Esophagus muscularis mucosa (tissue), 4 donors: ENCODE measurements at places on chromosomes 6 and 20. TPM values are rescaled to one million over a fixed set of nuclear protein-coding genes. Genes with fewer than 3 reads are reported as not detected.

DNA sequence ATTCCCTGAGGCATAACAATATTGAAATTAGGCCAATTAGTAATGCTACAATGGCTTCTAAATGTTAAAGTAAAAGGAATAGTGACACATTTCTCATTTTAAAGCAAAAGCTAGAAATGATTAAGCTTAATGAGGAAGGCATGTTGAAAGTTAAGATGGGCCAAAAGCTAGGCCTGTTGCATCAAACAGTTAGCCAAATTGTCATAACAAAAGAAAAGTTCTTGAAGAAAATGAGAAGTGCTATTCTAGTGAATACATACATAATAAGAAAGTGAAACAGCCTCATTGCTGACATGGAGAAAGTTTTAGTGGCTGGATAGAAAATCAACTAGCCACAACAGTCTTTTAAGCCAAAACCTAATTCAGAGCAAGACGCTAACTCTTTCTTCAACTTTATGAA lies 12.9 kb downstream of the OR2A4 start:
- no peak for DNase-seq

GRCh38 chr6:121076119-121076518 lies 258.2 kb downstream of the TBC1D32 start:
- DNase-seq = no peak

DNA sequence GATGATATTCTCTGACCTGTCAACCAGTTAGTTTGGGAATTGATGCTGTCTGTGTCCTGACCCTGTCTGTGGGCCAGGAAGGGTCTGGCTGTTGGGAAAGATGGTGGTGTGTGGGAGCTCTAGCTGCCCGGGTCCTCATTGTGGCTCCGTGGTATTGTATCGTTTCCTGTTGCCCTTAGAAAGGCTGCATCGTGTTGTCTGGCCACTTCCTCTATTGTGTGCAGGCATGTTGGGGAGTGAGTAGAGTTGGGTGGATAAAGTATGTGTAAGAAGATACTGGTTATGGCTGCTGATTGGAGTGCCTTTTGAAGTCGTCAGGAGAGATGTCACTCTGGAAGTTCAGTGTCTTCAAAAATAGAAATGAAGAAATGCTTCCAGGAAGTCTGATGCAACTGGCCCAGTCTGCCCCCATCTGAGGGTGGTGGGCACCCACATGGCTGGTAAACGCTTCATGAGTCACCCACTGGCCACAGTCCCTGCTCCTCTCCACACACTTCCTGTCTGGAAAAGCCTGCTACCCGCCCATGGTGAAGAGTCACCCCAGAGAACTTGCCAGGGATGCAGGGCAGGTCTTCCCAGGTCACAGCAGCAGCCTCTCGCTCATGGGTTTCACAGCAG lies 27.9 kb downstream of the PPARD start:
- DNase-seq = peak; percentile 92

DNA sequence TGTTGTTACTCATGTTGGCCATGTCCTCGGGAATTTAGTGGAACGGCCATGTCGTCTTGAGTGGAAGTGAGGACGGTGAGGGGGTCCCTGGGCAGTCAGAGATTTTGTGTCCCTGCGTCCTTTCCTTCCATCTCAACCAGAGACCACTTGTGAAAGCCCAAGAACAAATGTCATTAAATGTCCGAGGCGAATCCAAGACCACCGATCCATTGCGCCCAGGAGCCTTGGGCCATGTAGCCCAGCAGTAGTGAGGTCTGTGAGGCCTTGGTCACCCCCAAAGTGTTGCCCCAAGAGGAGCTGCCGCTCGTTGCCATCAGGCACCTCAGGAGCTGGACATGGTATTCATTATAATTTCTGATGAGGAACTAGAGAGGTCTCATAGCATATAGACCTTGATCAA lies 17.4 kb upstream of the MICB start:
- DNase-seq = peak; percentile 64

DNA sequence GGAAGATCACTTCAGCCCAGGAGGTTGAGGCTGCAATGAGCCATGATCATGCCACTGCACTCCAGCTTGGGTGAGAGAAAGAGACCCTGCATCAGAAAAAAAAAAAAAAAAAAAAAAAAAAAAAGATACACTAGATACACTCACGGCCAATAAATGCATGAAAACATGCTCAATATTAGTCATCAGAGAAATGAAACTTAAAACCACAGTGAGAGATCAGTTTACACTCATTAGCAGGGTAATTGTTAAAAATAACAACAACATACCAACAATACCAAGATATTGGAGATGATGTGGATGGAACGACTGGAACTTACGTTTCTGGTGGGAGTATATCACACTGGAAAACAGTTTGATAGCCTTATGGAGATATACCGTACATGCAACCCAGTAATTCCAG lies 29.9 kb downstream of the HS3ST5 start:
- DNase-seq = no peak

GRCh38 chr20:51265361-51265760 lies 242.5 kb upstream of the KCNG1 start:
- DNase-seq = no peak

- no peak for DNase-seq
These were observed 110.0 kb downstream of the PHACTR1 start for GRCh38 chr6:12826584-12826983.

- peak; percentile 98 for DNase-seq
These were observed 12.4 kb downstream of the WFDC3 start for GRCh38 chr20:45779011-45779915.

- no peak for DNase-seq
These were observed 101.1 kb downstream of the HIVEP1 start for GRCh38 chr6:12113190-12113577.

DNA sequence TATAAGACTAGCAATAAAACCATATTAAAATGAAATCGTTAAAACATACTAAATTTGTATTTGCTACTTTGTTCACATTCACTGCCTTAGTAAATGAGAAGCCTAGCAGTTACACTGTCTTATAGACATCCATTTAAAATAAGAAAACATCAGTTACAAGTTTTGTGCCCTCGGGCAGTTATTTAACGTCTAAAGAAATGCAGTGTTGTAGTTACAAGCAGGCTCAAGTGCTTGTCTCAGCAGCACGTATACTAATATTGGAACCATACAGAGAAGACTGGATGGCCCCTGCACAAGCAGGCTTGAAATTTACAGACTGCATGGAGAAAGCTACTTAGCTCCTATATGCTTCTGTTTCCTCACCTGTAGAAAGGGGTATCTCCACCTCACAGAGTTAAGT lies 93.1 kb downstream of the HACE1 start:
- DNase-seq = no peak

- DNase-seq = peak; percentile 64
These were observed 269.3 kb upstream of the CHD6 start for GRCh38 chr20:41887500-41887899.

- no peak for DNase-seq
These were observed 5.1 kb downstream of the PRRT1 start for GRCh38 chr6:32146687-32147086.

GRCh38 chr20:46108976-46109375 lies 9.1 kb upstream of the CD40 start:
- DNase-seq = no peak

GRCh38 chr6:157672726-157673412 lies 150.2 kb upstream of the SNX9 start:
- no peak for DNase-seq

DNA sequence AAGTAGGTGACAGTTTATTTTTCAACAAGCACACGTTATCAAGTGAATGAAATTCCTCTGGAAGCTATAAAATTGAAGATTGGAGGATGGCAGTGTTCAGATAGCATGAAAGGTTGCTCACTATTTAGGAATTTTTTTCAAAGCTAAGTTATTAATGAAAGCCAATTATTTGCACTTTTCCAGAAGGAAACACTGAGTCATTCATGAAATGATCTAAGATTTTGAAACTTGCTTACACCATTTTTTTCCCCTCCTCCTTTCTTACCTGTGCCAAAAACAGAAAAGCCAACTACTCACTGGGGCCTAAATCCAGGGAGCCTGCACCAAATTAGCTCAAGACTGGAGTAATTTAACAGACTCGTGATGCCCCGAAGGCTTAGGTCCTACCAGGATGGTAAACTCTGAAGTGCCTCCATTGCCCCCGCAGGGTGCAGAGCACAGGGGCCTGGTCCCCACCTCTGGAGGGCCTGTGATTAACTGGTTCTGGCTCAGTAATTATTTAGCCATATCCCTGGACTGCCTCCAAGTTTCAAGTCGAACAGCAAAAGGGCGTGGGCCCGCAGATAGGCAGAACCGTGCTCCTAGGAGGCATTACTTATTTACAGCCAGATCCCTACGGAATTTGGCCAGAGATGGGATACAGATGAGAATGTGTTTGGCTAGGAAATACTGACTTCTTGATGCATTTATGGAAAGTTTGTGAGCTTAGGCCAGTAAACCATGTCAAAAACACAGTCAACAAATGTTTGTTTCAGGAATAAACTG lies 28.0 kb upstream of the ZNF217 start:
- DNase-seq = no peak

- no peak for DNase-seq
These were observed at the start of gene RUNX2 for GRCh38 chr6:45327956-45328522. TSS of gene RUNX2 (plus strand) at chr6:45328330. CDS start at chr6:45328727, 397 bp downstream.

DNA sequence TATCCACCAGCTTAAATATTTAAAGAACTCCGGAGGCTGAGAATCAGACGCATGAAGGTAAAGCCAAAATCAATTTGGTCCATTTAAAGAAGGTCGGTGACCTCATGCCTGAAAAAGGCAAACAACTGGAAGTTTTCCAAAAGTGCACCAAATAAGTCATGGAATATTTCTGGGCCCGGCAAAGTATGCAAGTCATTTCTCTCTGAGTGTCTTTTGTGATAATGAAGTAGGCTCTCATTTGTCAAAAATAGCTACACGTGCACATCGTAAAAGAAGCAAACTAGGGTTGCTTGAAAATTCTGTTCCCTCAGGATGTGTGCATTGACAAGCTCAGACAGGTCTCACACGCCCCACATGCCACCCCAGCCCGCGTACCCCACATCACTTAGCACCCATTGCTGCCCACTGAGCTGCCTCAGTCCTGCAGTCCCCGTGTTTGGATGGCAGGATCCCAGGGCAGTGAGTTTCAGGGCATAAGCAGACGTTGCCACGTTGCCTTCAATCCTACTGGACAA lies 20.5 kb upstream of the PYGB start:
- DNase-seq = no peak

- no peak for DNase-seq
These were observed 47.9 kb downstream of the CEP57L1 start for GRCh38 chr6:109143191-109143590.

GRCh38 chr6:156942266-156942665 lies 165.1 kb downstream of the ARID1B start:
- DNase-seq = no peak

DNA sequence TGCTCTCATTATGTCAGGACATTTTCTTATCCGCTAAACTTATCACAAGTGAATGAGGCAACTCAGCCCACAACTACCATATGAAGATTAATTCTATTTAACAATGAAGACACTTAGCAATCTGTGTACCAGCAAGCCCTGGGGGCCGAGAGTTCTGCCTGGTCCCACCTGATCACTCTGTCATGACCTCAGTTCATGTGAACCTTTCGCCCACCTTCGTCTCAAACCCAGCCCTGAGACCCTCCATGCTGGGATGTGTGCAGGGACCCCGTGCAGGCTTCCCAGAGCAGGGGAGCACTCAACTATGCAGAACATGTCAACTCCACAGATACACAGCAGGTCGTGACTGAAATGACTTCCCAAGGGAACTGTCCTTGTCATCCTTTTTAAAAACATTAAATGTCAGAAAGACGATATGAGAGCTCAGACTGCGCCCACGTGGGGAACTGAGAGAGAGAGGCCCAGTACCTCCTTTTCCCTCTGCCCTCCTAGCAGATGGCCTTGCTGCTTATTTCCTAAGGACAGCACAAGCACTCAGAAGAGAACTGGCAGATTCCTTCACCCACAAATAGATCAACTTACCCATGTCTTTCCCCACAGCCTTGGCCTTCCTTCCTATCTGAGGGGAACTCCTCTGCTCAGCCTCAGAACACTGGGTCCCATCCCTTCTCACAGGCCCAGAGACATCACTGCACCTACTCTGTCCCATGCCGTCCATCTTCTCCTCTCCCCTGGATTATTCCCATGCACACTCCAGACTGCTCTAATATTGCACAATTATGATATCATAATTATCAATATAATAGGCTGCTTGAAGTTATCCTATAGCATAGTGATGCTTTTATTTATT lies 11.5 kb downstream of the ABHD12 start:
- DNase-seq = no peak

DNA sequence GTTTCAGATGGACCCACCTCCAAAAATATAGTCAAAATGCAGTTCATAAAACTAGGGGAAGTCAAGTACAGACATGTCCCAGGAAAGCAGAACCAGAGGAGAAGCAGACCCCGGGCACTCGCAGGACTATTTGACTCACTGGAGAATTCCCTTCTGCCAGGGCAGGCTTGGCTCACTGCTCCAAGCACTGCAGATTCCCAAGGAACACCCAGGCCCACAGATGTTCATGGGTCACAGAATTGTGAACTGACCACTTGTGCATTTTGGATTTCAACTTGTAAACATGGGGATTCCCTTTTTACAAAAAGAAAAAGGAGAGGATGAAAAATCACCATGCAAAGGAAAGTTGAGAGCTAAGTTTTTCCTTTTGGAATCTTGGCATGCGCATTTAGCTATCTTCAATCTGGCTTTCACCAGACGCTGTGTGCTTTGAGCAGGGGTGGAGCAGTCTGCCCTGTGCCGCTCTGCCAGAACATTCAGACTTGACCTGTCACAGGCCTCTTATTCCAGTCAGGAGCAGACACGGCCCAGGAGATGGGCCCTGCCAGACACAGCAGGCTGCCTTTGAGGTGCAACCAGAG lies 237.5 kb upstream of the TAB2 start:
- no peak for DNase-seq

DNA sequence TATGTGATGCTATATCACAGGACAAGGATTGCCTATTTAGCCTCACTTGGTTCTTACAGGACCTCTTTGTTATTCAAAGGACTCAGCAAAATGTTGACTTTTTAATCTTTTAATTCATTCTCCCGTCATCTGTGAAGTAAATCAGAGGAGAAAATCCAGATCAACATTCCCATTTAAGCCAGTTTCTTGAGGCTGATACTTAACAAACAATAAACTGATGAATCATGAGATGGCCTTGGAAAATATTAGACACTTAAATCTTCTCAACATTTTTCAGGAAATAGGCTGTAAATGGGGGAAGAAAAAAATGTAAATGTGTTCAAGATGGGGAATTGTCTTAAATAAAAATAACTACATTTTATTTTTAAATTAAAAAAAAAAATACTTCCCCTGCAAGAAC lies 55.9 kb upstream of the UBR2 start:
- DNase-seq = no peak

DNA sequence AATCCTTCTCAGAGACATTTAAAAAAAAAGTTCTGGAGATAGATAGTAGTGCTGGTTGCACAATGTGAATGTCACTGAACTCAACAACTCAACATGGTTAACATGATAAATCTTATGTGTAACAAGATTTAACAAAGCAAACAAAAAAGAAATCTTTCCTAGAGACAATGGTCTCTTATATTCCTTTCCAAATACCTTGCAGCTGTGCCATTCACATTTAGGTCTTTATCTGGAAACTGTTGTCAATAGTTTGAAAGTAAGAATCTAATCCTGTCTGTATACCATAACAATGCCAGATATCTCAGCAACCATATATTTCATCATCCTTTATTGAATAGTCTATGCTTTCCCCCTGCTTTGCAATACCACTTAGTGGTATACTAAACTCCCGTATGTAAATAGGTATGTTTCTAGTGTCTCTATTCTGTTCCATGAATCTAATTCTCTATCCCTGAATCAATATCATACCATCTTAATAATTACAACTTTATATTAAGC lies 2.1 kb downstream of the SERAC1 start:
- DNase-seq = no peak

SLC35A1 gene
- 15.1 TPM for total RNA-seq

DEFB124 gene
- total RNA-seq = not detected

BANF2 gene
- not detected for total RNA-seq

DEFB132 gene
- not detected for total RNA-seq

SMPDL3A gene
- total RNA-seq = 6.6 TPM

SLC32A1 gene
- not detected for total RNA-seq

LY6G6C gene
- total RNA-seq = not detected

TRIM40 gene
- total RNA-seq = not detected
